ENCODE measurements at places on chromosomes 11 and 22.

DNA sequence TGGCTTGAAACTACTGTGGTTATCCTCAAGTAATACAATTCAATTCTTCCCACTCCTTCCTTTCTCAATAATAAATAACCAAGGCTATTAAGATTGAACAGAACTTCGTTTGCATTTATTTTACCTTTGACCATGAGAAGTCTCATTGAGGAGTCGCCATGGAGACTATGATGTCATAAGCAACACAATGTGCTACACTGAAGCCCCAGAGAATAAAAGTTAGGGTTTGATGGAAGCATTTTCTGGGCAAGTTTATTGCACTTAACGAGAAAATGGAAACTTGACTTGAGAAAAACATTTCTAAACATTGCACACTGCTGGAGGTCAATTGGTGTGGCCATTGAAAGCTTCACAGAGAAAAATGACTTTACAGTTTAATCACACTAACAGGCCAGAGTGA, 121.5 kb downstream of the FAM76B start:
- DNase-seq = no peak

GRCh38 chr11:2248762-2249161, 21.6 kb downstream of the ASCL2 start:
- no peak for DNase-seq

- no peak for DNase-seq
Observed at GRCh38 chr11:105181521-105181920, 42.0 kb upstream of the CARD18 start.

DNA sequence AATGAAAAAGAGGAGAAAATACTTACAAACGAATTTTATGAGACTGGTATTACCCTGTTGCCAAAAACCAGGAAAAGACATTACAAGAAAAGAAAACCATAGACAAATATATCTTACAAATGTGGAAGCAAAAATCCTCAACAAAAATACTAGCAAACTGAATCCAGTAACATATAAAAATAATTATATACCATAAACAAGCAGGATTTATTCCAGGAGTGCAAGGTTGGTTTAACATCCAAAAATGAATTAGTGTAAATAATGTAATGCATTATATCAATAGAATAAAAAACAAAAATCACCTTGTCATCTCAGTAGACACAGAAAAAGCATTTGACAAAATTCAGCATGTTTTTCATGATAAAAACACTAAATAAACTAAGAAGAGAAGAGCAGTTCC, 7.3 kb downstream of the NF2 start:
- DNase-seq = no peak

GRCh38 chr11:2466869-2467694, 22.3 kb downstream of the KCNQ1 start:
- no peak for DNase-seq

DNA sequence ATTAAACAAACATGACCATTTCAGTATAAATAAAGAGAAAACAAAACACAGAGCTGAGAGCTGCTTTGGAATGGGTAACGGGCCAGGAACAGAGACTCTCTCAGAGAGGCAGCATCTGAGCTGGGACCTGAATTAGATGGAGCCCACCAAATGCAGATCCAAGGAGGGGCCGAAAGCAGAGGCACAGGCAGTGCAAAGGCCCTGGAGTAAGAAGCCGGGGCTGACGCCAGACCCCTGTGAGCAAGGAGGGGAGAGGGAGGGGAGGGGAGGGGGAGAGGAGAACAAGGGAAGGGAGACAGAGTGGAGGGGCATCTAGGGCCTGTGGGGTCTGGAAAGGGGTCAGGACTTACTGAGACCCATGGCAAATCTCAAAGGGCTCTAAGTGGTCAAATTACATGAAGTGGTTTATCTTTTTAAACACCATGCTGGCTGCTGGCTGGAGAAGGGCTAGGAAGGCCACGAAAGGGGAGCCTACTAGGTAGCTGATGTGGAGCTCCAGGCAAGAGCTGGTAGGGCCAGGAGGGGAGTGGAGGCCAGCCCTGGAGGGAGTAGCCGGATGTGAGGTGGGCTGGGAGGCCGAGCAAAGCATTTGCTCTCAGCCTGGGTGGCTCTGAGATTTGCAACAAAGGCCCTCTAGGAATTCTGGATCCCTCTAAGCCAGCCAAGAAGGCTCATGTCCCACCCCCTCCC, 3.2 kb downstream of the OSBPL5 start:
- DNase-seq = no peak

DNA sequence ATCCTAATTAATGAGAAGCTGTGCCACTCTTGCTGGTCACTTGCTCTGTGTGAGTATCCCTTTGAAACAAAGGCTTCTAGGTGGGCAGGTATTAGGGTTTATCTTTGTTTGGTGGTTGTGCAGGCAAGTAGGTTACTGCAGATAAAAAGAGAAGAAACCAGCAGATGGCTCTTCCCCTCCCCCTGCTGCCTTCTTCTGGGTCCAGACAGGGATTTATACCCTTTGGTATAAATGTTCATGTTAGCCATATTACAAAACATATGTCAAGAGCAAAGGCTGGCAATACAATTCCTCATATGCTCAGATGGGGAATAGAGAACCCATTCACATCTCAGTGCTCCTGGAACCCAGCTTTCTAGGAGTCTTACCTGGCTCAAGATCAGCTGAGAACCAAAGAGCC, 109.9 kb downstream of the NAV2 start:
- DNase-seq = no peak

DNA sequence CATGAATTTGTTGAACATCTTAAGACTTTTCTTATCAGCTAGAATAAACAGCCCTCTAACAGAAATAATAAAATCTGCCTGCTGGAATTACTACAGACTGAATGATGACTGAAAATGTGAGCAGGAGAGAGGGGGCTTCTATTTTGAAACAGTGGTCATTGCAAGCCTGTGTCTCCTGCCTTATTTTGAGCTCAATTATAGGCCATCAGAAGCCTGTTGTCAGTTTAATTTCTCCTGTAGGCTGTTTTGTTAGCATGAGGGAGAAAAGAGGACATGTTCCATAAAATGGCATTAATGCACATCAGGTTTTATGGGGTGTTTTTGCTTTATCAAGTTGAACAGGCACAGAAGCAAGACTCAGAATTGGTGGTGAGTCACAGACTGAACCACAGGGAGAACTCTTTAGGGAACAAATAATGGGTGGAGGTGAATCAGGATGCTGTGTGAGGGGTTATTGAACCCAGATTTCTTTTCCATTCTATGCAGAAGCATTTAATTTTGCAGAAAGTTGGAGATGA, 129.1 kb downstream of the PARVA start:
- DNase-seq = no peak

GRCh38 chr11:36362902-36363301, 66.8 kb downstream of the PRR5L start:
- DNase-seq = no peak

- DNase-seq = no peak
Observed at GRCh38 chr11:32143378-32143777, 52.5 kb downstream of the RCN1 start.

- DNase-seq = no peak
Observed at GRCh38 chr11:69912911-69913451, 93.8 kb upstream of the FGF3 start.

DNA sequence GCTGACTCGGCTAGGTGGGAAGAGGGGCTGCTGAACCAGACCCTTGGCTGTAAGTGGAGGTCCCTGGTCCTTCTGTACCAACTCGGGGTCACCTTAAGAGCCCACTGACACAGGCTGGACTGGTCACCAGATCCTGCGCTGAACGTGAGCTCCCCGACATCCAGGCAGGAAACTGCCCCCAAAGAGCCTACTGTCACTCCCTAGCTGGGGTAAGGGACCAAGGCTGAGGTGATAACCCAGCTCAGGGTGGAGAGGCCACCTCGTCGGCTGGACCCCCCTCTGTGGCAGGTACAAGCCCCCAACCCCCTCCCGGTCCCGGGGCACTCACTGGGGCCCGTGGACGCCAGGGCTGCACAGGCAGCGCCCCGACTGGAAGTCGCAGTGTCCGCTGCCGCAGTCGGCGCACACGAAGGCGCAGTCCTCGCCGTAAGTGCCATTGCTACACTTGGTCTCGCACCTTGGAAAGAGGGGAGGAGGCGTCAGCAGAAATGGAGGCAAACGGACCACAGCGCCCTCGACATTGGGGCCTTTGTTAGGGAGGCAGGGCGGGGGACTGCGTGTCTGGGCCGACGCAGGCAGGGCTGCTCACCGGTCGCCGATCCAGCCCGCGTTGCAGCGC, 7.4 kb downstream of the SCARF2 start:
- no peak for DNase-seq

GRCh38 chr22:25582946-25583345, 18.5 kb downstream of the GRK3 start:
- DNase-seq = no peak

GRCh38 chr11:68763926-68764657, 12.8 kb upstream of the TESMIN start:
- no peak for DNase-seq

- no peak for DNase-seq
Observed at GRCh38 chr11:86625981-86626380, 46.4 kb downstream of the ME3 start.

DNA sequence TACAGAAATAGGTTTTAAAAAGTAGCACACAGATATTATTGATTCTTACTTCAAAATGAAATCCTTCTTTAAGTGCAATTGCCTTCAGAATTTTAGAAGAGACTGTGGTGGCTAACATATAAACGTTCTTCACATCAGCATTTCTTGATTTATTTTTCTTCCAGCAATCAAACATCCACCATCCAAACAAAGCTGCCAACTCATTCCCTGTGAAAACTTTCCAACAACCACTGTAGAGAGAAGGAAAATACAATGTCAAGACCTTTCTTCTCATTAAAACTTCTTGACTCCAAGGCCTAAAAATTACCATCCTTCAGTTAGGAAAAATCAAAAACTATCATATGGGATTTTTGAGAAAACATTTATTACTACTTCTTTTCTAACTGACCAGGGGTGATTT, 34.0 kb upstream of the P4HA3 start:
- no peak for DNase-seq

- DNase-seq = no peak
Observed at GRCh38 chr11:45666648-45667642, 1.5 kb upstream of the CHST1 start.

- no peak for DNase-seq
Observed at GRCh38 chr22:36744413-36744765, 31.5 kb downstream of the IFT27 start.

DNA sequence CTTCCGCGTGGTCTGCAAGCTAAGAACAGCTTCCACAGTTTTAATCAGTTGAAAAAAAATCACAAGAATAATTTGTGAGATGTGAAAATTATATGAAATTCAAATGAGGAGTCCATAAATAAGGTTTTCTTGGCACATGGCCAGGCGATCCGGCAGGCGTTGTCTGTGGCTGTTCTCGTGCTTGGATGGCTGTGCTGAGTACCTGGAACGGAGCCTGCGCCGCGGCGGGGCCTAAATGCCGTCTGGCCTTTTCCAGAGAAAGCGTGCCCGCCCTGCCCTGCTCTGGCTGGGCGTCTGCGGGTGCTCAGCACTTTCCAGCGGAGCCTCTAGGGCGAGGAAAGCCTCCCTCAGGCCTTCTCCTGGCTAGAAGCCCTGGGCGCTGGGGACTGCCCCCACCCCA, 41.8 kb downstream of the OSBPL5 start:
- peak; percentile 21 for DNase-seq

- no peak for DNase-seq
Observed at GRCh38 chr11:73217810-73218105, 323 bp upstream of the P2RY2 start.

DNA sequence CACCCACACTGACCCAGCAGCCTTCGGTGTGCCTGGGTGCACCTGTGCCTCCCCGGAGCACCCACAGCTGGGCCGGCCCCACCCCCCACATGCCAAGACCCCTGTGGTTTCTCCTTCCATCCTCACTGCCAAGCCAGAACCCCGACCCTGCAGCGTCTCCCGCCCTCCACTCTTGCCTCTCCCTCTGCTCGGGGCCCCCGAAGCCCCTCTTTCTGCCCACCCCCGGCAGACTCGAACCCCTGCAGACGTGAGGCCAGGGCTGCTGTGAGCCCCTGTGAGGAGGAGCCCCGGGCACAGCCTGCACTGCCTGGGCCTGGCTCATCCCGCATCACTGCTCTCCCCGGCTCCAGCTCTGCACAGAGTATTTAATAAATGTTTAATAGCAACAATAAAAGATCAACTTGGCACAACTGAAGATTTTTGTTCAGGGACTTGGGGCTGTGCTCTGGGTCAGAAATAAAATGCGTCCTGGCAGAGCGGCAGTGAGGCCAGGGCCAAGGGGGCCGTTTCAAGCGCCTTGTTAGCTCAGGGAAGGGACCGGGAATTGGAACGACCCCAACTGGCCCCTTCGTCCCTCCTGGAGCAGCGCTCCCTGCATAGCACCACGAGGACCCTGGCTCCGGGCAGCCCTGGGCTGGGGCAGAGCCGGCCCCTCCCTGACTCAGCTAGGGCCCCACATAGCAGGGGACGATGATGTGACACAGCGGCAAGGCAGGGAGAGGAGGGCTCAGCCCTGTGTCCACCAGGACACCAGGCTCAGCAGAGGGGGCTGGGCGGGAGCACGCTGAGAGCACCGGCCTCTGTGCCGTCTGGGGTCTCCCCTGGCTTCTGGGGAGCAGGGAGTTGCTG, 520.8 kb downstream of the BRD1 start:
- DNase-seq = no peak

DNA sequence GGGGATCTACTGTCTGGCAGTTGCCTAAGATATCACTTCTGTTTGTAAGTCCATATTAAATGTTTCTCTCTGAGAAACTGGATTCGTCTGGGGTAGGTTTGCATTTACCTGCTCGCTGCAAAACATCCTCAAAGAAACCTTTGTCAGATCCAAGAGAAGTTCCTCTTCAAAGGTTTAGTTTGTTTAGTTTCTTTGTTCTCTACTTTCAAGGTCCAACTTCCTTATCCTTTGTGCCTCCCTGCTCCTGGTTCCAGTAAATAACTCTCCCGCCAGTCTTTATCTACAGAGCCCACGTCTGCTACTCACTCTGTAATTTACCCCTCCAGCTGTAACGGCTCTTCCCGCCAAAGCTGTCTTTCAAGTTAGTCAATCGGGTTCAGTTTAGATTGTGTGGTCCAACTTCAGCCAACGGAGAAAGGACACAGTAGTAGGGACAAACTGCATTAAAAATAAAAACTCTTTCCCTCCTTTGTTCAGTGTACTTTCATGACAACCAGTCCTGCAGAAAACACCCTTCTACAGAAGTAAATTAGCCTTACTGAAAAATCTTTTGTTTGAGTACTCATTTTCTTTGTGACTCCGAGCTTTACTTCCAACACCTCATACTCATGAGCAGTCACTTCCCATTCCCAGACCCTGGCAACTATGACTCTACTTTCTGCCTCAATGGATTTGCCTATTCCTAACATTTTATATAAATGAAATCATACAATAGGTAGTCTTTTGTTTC, 41.0 kb downstream of the TMPRSS5 start:
- no peak for DNase-seq

- no peak for DNase-seq
Observed at GRCh38 chr11:48093795-48094642, 113.7 kb downstream of the PTPRJ start.
